Kasumi-1 (cell line): ENCODE measurements at places on chromosomes 1 and 21.

DNA sequence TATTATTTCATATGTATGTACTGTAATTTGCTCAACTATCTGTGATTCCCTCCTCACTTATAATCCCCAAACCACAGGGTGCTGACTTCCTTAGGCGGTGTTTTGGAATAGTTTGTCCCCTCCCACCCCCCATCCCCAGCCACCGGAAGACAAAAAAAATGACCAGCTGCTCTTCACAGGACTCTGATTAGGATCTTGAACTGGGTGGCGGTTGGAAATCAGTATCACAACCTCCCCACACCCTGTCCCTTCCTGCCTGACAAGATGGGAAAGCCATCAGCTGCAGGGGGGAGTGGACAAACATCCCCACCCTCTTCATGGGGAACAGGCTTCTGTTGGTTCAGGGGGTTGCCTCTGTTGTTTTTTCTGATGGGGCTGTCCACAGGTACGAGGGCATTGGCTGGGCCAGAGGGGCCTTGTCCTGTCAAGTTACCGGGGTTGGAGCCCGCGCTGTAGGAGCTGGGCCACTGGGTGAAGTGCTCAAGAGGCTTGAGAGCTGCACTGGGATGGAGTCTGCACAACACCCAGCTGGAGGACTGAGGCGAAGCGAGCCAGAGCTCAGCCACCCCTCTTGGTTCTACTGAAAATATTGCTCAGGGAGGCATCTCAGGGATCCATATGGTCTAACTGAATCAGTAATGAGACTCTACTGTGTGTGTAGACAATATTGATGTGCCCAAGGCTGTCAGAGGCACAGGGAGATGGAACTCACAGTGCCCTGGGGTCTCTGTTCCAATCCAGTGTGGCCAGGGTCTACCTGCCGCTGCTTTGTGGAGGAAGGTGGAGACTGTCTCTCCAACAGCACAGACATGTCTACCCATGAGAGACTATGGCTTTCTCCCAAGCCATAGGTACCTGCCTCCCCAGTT, 28.2 kb downstream of the NAV1 start:
- DNase-seq, result no peak

DNA sequence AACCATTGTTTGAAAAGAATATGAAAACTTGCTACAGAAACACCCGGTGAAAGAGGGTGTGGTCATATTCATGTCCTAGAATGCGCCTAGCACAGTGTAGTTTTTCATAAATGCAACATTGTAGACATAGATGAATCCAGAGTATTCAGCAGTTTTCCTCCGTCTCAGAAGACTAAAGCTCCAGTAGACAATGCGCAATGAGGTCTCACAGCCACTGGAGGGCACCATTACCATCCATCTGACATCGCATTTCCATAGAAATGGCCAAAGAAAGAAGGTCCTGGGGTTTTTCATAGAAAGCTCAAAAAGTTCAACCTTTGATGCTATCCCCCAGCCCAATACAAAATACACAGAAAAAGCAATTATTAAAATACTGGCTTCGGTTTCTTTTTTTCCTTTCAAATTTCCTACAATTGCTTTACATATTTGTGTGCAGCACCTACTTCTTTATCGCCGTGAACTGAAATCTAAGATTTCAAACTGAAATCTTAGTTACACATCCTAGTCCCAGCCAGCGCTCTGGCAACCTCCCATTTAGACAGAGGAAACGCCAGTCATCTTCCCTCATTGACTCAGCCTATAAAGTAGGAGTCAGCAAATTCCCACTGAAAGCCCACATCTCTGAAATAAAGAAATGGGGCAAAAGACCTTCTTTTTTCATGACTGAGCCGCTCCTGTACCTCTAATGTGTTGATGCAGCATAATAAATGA, 3.9 kb upstream of the CD58 start:
- DNase-seq, result peak; percentile 67

DNA sequence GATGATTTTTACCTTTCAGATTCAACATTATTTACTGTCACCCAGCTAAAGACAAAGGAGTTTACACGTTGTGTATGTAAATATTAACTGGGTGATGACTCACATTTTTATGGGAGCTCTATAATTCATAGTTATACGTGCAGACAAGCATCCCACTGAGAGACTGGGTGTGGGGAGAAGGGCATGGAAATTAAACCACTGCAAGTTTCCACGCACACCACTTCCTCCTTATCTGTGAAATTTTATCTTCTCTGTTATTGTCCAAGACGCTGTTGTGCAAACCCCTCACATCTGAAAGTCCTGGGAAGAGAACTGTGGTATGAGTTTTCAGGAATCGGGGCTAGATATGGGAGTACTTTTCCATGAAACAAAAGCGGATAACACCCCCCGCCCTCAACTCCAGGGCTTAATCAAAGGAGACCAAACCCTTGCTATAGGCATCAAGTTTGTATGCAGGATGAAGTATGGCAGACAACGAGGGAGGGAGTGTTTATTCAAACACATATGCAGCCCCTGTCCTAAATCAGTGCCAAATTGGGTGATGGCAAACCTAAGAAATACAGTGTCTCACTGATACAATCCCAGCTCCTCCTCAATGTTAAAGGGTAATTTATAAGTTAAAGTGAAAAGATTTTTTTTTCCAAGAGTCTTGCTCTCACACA, 23.3 kb upstream of the DPT start:
- no peak for DNase-seq

DNA sequence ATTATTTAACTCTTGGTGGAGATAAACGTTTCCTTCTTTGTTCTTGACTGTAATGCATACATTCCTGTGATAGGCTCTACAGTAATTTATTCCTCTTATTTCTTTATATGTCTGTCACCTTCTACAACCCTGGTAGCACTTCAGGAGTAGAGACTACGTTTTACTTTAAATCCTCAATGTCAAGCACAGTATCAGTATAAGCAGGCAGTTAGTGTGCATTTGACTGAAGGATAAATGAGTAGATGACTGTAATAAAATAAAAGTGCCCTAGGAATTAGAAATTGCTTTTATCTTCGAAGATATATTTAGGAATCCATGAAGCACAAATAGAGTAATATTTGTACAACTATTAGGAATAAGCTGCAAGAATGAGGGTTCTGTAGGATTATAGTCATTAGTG, 599.6 kb upstream of the PRMT6 start:
- no peak for DNase-seq

DNA sequence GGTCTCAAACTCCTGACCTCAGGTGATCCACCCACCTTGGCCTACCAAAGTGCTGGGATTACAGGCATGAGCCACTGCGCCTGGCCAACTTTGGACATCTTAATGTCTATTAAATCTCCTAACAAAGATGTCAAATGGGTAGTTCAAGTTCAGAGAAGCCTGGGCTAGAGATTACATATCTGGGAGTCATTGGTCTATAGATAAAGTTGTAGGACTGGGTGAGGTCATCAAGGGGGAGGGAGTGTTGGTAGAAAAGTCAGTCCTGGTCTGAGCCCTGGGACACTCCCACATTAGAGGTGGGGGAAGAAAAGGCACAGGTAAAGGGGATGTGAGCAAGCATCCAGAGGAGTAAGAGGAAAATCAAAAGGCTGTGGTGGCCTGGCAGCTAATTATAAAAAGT, 6.6 kb downstream of the UBIAD1 start:
- DNase-seq, result no peak

- DNase-seq, result no peak
Observed at GRCh38 chr1:29478151-29478791, 241.9 kb downstream of the PTPRU start.

DNA sequence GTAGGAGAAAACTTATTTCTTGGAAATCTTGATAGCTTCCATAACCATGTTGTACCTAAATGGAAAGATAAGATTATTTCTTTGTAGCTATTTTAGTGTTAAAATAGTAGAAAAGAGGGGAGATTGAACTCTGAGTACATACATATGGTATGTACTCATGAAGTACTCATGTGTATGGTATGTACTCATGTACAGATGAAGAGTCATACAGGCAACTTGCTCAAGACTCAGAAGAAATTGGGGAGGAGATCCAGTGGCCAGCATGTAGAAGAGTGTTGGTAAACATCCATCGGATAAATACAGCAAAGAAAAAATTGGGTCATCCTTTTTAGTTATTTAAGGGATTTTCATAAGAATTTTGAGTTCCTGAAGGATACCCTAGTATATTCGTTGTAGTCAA, 29.0 kb downstream of the MDM4 start:
- DNase-seq, result no peak

- DNase-seq, result no peak
Observed at GRCh38 chr1:39896909-39897685, 4.6 kb downstream of the MYCL start.

DNA sequence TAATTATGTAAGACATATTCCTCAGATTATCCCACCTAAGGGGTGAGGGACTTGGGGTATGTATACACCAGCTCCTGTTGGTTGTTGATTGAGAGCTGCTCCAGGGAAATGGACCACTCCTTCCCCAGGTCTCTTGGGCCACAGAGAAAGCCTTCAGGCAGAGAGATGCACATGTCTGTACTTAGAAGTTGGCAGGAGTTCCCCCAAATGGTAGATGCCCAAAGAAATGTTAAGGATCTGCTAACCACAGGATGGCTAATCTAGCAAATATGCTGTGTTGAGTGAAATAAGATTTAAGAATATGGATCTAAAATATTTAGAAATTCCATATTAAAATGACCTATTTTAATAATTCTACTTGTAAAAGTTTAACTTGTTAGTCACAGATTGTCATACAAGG, 100.8 kb upstream of the DNAH14 start:
- DNase-seq, result no peak

DNA sequence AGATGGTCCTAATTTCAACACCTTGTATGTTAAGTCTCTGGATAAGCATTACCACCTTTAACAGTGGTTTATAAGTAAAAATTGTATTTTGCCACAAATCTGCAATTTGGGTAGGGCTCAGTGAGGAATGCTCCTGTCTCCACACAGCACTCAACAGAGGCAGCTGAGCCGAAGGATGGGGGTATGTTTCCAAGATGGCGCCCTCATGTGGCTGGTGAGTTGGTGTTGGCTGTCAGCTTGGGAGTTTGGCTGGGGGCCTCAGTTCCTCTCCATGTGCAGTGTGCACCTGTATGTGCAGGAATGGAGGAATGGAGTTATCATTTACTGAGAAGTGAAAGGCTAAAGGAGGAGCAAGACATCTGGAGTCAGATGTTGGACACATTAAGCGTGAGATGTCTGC, 136.8 kb downstream of the GABPA start:
- no peak for DNase-seq

GRCh38 chr1:198086051-198086745, 70.6 kb upstream of the NEK7 start:
- DNase-seq, result no peak

GRCh38 chr1:180586671-180587155, 27.9 kb downstream of the OVAAL start:
- DNase-seq, result no peak
